Suprapubic skin (tissue), 4 donors: ENCODE measurements at places on chromosomes 5 and 9.

- no peak for DNase-seq
These were observed 122.4 kb downstream of the OLFM1 start for GRCh38 chr9:135209852-135210251.

DNA sequence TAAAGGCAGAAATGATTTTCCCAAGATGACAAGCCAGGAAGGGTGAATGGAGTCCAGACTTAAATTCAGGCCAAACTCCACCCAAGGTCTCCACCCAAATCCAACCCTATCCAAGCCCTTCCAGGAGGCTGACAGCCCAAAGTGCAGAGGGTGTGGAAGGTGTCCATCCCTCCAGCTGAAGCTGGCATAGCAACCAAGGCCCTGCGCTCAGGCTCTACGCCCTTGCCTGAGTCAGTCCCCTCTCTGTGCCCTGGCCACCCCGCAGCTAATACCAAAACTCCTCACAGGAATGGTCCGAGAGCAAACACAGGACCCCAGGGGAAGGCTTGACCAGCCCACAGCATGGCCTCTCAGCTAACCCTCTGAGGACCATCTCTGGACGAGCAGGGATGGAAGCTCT, 2.1 kb downstream of the SEPTIN8 start:
- no peak for DNase-seq

DNA sequence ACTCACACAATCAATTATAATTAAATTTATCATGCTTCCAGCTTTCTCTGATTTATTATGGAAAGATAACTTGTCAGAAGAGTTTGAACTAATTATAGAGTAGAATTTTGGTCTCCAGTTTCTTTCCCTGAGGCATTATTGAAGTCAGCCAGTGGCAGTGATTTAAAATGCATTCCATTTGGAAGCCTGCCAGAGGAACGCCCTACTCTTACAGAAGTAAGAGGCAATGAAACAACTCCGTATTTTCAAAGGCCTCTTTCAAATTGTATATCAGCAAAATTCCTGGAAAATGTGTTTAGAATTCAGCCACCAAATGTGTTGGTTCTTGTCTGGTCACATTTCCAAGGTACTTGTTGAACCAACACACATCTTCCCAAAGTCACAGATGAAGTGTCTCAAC, 640.9 kb downstream of the SEMA5A start:
- DNase-seq, result no peak

DNA sequence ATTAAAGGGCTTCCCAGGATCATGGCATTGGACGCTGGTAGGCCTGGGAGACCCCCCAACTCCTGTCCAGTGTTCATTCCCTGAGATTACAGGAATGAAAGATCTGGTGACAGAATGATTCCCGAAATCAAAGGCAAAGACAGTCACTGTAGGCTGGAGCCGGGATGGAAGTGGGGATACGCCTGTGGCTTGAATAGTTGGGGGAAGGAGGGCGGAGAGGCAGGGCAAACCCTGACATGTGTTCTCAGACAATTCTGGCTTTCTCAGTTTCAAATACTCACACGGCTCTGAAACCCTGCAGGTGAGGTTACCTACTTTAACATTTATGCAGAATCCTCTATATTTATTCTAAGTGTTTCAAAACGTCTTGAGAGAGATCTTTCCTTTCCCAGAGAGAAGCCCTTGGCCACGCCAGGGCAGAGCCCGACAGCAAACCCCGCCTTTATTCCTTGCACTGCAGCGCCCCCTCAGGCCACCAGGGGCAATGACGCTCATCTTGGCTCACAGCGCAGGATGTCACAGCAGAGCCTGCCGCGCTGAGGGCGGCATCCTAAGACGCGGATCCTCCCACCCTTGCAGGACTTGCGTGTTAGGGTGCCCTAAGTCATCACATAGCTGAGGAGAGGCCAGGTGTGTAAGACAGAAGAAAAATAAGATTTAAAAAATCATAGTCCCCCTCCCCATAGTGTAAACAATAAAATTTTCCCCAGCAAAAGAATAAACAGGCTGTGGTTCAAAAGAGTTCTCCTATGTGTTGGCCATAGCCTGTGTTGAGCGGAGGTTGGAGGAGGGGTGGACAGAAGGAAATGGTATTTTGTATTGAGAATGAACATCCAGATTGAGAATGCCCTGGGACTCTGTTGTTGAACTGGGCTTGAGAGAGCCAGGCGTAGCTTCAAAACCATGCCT, 284.5 kb downstream of the NTRK2 start:
- DNase-seq, result peak; percentile 87

DNA sequence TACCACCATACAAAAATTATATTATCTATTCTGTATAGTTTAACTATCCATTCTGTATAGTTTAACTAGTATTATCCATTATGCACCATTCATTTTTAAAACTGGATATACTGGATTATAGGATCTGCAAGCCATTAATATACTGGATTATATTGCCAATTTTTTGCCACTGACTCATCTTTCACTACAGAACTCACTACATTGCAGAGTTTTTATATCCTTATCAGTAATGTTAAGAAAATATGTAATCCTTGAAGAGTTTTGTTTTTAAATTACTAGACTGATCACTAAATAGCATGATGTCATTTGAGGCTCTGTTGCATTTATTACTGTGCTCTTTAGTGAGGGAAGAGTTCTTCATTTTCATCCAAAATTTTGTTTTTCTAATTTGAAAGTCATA, 109.8 kb upstream of the SNX2 start:
- DNase-seq, result no peak

- no peak for DNase-seq
These were observed 95.8 kb upstream of the DAP start for GRCh38 chr5:10856683-10857337.

DNA sequence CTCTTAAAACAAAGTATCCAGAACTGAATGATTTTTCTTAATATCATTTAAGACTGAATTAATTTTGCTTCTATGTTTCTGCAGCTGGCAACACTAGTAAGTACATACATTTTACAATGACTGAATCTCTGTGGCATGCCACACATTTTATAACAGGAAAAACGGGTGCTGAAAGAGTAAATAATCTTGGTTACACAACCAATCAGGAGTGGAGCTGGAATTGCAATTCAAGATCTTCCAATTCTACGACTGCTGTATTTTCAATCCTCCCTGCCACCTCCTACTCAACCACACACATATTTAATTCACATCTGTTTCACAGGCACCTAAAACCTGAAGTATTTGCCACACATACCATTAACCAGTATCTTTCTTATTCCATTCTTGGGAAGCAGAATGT, 52.7 kb upstream of the NR5A1 start:
- no peak for DNase-seq

GRCh38 chr5:135729321-135729786, 105.1 kb upstream of the SLC25A48 start:
- no peak for DNase-seq

- DNase-seq, result no peak
These were observed 46.4 kb upstream of the DNAH5 start for GRCh38 chr5:13990896-13991295.

DNA sequence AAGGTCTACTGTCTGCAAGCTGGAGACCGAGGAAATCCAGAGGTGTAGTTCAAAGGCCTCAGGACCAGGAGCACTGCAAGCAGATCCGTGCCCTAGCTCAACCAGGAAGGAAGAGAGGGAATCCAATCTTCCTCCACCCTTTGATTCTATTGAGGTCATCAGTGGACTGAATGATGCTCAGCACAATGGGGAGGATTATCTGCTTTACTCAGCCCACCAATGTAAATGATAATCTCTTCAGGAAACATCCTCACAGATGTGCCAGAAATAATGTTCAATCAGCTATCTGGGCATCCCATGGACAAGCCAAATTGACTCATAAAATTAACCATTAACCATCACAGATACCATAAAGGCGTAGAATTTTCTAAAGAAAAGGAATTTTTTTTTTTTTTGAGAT, 92.0 kb downstream of the BASP1 start:
- no peak for DNase-seq

DNA sequence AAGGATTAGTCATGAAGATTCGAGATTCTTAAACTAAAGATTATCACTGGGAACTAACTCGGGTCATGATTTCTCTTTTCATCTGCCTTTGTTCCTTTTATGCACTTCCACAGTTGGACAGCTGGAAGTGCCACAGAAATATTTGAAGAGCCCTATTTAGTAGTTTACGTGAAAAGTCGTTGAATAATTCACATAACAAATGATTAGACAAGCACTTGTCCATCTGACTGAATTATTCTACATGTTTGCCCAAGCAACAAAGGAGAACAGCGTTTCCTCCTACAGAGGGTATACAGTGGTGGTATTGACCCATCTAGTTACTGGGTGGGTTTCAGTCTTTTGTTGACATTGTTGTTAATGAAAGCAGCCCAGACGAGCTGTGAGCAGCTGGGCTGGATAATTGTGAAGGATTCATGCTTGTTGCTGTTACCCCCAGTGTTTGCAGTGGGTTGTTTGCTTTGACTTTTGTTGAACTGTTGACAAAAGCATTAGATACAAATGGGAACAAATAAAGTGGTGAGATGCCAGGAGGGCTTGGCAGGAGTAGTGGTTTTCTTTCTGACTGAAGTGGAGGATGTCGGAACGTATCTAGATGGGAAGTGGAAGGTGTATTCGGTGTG, 96.2 kb downstream of the TLE4 start:
- DNase-seq, result no peak

DNA sequence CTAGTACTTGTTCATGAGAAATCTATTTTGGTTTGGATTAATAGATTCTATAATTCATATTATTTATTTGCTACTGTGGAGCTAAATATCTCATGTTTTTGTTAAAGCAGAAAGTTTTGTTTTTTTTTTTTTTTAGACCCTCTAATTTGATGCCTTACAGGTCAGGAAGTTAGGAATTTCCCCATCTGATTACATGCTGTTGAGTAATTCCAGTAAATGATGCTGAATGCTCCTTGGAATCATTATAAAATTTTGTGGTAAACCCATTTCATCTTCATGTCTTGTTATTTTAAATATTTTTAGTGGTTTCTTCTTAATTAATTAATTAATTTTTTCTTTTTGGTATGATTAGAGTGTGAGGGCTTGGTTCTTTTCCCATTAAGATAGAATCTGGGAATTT, 35.6 kb downstream of the NNT start:
- DNase-seq, result no peak

GRCh38 chr9:109639674-109640579, 140.1 kb upstream of the PALM2AKAP2 start:
- no peak for DNase-seq

GRCh38 chr5:119452060-119452372, 281 bp upstream of the HSD17B4 start:
- no peak for DNase-seq

GRCh38 chr5:28743025-28743715, 1704.8 kb upstream of the CDH9 start:
- no peak for DNase-seq

DNA sequence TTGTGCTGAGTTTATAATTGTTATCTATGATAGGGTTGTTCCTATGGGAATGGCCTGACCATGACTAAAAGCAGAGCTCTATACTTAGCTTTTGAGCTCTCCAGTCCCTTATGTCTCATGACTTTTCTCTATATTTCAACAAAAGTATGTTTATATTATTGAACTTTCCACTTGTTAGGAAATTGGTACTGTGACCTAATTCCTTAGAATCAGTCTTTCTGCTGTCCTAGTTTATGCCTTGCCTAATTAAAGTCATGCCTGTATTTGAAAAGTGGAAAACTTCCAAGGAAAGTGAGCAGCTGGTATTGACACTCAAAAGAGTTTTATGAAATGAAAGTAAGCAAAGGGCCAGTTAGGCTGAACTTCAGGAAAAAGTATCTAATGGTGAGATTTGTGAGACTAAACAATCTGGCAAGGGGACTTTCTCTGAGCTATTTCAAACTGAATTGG, 68.6 kb downstream of the XRCC4 start:
- no peak for DNase-seq
